NCI-H146 (cell line): ENCODE measurements at places on chromosomes 12 and 14.
A peak's percentile ranks its signal among the peaks of the same experiment; 100 is the strongest.

GRCh38 chr12:130919086-130919485, 34.6 kb upstream of the ADGRD1 start:
- no peak for DNase-seq

DNA sequence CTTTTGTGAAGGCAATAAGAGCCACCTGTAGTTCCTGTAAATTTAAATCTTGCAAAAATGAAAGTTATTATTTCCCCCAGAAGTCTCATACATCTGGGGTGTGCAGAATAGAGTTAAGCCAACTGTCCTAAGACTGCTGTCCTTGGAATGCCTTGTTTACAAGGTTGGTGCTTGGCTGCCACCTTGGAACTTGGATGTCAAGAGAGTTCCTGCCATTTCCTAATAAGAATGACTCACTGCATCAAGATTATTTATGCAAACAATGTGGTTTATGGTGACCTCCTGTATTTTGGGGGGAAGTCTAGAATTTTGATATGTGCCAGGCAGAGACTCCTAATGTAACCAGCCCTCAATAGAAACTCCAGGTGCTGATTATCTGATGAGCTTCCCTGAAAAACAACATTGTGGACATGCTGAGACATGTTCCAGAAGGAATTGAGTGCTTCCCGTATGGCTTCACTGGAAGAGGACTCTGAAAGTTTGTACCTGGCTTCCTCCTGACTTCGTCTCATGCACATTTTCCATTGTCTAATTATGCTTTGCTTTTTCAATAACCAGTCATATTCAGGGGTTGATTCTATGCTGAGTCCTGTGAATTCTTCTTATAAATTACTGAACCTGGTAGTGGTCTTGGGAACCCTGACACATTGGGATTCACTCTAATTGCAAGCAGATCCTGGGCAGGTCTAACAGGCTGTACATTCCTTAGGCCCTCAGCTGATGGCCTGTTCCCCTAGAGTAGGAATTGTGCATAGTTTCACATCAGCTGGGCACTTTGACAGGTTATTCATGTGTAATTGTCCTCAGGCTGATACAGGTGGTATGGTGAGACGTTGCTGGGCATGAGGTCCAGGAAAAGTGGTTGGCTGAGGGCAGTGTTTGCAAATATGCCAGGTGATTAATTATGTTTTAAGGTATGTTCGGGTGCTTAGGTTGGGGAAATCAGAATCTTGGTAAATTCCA, 1370.7 kb upstream of the TMEM132C start:
- DNase-seq, result no peak

DNA sequence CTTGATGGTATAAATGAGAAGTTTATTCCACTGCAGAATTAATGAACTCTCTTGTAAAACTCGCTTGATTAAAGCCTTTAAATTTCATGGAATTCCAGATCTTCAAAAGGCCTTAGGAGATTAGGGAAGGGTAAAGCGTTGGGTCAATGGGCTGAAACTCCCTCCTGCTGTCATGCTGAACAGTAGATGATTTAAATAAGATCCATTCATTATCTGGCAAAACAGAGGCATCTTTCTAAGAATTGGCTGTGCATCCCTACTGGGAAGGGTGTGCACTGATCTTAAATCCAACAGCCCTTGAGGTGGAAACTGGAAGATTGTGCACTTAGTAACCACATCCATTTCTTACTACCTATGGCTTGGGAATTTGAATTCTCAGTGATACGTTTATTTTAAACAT, 56.0 kb downstream of the PLCZ1 start:
- no peak for DNase-seq

DNA sequence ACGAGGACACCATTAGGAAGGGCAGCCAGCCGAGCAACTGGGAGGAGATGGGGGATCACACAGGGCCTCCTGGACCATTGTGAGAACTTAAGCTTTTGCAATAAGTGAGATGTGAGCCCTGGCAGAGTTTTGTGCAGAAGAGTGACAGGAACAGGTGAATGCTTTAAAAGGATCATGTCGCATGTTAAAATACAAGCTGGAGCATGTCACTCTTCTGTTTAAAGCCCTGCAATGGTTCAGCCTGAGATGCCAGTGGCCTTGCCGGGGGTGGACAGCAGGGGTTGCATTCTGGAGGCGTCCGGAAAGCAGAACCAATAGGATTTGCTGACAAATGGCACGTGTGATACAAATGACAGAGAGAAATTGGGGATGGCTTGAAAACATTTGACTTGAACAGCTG, 137.5 kb upstream of the RFLNA start:
- DNase-seq, result no peak

DNA sequence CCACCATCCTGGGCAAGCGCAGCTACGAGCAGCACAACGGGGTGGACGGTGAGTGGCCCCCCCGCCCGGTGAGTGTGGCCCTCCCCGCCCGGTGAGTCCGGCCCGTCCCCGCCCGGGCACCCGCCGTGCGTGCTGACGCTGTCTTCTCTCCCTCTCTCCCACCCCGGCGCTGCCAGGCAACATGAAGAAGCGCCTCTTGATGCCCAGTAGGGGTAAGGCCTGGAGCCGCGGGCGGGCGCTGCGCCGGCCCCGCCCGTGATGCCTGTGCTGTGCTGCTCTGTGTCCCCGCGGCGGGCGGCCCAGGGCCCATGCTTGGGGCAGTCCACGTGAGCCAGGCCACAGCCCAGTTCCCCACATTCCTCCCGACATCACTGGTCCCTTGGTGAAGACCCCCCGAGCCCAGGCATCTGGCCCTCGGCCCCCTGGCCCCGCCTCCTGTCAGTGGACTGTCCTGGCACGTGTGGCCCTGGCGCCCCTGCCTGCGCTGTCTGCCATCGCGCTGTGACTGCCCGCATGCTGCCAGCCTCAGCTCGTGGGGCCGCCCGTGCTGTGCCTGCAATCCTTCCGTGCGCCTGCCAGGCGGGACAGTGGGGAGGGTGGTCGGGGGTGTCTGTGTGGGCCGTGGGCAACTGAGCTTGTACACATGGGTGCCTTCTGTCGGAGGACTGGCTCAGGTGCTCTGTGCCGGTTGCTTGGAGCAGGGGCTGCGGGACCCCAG, 7.9 kb upstream of the CRIP2 start:
- no peak for DNase-seq

- DNase-seq, result peak; percentile 87
These were observed 141.0 kb downstream of the SLC16A7 start for GRCh38 chr12:59736786-59737185.

GRCh38 chr12:124558313-124558712, 9.1 kb downstream of the NCOR2 start:
- DNase-seq, result no peak

DNA sequence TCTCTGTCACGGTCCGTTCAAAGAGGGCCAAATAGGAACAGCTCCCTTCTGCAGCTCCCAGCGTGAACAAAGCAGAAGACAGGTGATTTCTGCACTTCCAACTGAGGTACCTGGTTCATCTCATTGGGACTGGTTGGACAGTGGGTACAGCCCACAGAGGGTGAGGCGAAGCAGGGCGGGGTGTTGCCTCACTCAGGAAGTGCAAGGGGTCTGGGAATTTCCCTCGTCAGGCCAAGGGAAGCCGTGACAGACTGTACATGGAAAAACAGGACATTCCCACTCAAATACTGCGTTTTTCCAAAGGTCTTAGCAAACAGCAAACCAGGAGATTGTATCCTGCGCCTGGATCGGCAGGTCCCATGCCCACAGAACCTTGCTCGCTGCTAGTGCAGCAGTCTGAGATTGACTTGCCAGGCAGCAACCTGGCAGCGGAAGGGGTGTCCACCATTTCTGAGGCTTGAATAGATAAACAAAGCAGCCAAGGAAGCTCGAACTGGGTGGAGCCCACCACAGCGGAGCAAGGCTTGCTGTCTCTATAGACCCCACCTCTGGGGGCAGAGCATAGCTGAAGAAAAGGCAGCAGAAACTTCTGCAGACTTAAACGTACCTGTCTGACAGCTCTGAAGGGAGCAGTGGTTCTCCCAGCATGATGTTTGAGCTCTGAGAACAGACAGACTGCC, 22.7 kb downstream of the SLC38A1 start:
- no peak for DNase-seq

GRCh38 chr14:41868396-41868795, 261.7 kb downstream of the LRFN5 start:
- no peak for DNase-seq

- peak; percentile 85 for DNase-seq
These were observed 177.6 kb downstream of the CALM1 start for GRCh38 chr14:90574188-90575131.

- DNase-seq, result no peak
These were observed 5.3 kb downstream of the SLC15A5 start for GRCh38 chr12:16272222-16272621.

- no peak for DNase-seq
These were observed 120.2 kb downstream of the SLC16A7 start for GRCh38 chr12:59716043-59716442.

DNA sequence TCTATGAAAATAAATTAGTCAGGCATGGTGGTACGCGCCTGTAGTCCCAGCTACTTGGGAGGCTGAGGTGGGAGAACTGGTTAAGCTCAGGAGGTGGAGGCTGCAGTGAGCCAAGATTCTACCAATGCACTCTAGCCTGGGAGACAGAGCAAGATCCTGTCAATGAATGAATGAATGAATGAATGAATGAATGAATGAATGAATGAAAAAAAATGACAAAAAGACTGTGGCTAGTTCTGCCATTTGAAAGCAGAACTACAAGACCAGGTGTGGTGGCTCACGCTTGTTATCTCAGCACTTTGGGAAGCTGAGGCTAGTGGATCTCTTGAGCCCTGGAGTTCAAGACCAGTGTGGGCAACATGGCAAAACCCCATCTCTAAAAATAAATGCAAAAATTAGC, 32.2 kb upstream of the NPFF start:
- DNase-seq, result no peak

DNA sequence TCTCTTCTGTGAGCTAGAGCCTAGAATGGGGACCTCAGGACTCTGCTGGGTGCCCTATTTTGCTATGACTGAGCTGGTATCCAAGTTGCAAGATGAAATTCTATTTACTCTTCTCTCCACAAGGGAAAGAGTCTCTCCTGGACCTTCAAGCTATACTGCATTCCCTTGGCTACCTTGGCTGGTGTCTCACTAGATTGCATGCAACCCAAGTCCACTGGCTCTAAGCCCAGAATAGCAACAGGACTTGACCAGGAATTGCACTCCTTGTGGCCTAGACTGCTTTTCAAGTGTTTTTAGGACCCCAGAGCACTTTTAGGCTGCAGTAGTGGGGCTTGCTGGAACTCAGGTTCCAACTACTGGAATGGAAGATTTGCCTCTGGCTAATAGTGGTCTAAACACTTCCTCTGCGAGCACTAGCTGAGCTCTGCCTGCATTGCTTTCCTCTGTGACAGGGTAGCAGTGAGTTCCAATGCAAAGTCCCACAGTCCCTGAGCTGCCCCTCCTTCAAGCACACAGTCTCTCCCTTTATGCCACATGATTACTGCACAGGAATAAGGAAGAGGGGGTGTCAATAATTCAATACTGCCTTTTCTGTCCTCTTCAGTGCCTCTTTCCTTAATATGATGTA, 1009.1 kb upstream of the FLRT2 start:
- no peak for DNase-seq

- no peak for DNase-seq
These were observed 31.8 kb downstream of the PAH start for GRCh38 chr12:102885043-102885932.

DNA sequence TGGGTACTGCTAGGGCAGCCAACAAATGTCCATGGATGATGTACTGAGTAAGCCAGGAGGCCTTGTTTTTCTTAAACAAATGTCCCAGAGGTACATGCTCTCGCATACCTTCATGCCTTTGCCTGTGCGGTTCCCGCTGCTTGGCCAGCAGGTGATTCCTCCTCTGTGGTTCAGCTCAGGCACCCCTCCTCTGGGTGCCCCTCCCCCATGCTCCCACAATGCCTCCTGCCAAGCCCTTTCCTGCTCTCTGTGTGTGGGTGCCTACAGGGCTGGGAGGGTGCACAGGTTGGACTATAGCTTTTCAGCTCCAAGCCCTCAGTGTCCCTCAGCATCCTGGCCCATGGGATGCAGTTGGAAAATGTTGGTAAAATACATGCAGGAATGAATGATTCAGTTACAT, 23.5 kb downstream of the ASB2 start:
- DNase-seq, result no peak

- peak; percentile 20 for DNase-seq
These were observed 112.3 kb upstream of the BCL2L14 start for GRCh38 chr12:11958221-11959091.

DNA sequence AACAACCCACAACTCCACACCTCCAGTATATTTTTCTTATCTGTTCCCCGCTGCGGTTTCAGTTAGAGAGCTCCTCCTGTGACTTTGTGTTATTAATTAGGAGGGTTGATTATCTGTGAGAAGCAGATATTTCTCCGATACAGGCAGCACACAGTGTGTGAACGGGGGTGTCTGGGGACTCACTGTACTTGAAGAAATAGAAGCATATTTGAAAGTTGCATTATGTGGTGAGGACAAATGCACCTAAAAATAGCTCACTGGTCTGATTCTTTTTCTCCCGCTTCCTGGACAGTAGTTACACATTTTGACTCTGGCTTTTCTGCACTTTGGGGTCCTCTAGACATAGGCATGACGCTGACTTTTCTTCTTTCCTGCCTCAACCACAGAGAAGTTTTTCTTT, 277.7 kb downstream of the VRK1 start:
- DNase-seq, result no peak

GRCh38 chr14:71143381-71144290, 236.4 kb downstream of the PCNX1 start:
- no peak for DNase-seq

DNA sequence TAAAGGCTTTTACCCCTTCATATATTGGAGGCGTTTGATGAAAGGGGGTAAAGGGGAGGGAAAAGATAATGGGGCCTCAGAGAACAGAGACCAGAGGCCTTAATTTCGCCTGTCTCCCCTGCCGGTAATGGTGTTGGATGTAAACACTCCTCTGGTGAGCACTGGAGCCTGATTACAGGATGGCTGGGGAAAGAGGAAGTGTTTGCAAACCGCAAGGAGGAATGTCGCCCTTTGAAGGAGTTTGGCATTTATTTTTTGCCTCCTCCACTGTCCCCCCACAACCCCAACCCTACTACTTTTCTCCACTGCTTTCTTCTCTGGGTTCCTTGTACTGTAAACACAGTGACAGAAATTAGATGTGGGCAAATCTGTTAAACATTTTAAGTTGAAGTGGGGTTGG, 211.9 kb upstream of the TBX3 start:
- no peak for DNase-seq

- no peak for DNase-seq
These were observed 46.6 kb downstream of the TSPAN11 start for GRCh38 chr12:30973175-30973574.

GRCh38 chr12:11040162-11040561, 9.0 kb upstream of the TAS2R31 start:
- DNase-seq, result no peak
